ENCODE measurements at places on chromosomes 2 and 18. TPM values are rescaled to one million over a fixed set of nuclear protein-coding genes. Genes with fewer than 3 reads are reported as not detected.

The NYAP2 gene
- not detected for polyA plus RNA-seq

- DNase-seq, result no peak
Measured at GRCh38 chr2:226673314-226673723, 126.3 kb downstream of the IRS1 start.

- no peak for DNase-seq
Measured at GRCh38 chr2:223760838-223761502, 76.4 kb downstream of the AP1S3 start.

GRCh38 chr2:224039770-224040440 is 819 bp upstream of the SERPINE2 start:
- no peak for DNase-seq

DNA sequence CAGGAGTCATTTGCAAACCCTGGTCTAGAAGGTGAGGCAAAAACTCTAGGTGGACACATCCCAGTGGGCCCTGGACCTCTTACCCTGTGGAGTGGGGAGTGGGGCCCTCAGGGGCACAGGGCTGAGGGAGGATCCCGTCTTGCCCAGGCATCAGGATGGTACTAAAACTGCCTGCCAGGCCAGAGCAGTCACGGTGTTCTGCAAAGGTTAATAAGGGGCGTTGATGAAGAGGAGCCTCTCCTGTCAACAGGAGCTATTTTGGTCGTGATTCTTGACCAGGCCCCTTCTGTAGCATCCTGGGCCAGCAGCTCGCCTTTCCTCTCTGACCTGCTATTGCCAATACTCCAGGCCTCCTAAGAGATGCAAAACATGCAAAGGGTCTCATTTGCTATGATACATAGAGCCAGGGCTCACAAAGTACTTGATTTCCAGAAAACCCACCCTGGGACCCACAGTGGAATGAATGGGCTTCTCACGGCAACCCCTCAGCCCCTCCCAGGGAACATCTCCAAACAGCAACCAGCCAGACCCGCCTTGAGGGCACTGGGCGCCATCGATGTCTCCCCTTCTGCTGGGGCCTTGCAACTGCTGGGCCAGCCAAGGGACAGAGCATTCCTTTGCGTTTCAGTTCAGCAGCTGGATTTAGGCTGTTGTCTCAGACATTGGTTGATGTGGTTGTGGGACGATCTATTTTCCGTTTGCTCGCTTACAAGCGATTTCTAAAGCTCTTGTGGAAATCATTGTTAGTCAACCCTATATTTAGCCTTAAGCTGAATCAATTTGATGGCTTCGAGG is 111.1 kb downstream of the PDCL3 start:
- no peak for DNase-seq

DNA sequence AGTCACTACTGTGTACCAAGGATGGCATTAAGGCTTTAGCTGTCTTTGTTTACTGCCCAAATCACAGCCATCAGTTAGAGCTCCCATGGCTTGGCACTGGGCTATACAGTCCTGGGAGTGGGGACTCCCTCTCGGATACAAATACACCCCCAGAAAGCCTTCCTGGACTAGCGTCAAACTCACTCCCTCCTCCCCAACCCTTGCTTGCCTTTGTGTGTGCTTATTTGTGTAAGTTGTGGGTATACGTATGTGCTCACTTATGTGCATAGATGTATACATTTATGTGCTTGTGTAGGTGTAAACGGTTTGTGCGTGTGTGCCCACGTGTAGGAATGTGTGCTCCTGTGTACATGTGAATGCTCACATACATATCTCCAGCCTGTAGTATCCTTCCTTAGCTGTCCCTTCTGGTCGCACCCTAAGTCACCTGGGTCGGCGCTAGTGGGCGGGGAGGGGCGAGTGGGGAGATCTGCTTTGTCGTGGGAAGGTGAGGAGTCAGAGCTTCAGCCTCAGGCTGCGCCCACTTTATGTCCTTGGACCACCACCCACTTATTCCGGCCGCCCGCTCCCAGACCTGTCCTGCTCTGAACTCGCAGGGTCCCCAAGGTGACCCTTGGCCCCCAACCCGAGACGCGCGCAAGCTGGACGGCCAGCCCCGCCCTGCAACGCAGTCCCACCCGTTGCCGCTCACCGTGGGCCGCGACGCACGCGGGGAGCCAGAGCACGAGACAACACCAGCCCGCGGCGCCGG is 461 bp downstream of the PRADC1 start:
- DNase-seq, result no peak

The TFCP2L1 gene
- polyA plus RNA-seq, result 0.06 TPM

DNA sequence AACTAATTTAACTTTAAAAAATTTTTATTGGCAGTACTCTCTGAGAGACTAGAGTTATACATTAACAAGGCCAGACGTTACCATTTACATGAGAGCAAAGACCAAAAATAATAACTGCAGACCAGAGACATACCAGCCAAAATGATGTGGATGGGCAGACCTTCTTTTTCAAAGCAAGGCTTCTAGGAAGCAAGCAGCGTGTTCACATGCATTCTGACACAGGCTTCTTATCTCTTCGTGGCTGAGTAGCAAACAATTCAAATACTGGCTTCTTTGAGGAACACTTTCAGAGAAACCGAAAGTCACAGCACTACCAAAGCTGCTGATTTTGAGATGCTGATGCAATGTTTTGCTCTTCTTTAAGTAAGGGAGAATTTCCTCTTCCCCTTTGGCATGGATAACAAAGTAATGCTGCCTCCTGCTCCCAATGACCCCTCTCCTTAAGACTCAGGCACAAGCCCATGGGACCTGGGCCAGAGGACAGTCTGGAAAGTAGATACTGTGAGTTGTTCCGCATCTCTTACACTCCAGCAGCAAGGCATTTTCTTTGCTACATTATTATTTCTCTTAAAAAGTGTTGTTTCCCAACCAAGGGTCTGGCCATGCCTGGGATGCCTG is 181.9 kb downstream of the MREG start:
- no peak for DNase-seq

The TUBA3E gene
- 0.31 TPM for polyA plus RNA-seq

The GNLY gene
- 4.8 TPM for polyA plus RNA-seq

- DNase-seq, result no peak
Measured at GRCh38 chr2:72024451-72025175, 123.0 kb downstream of the CYP26B1 start.

The ASXL3 gene
- polyA plus RNA-seq, result 0.36 TPM

The SCN1A gene
- polyA plus RNA-seq, result 0.11 TPM

The FN1 gene
- polyA plus RNA-seq, result 545 TPM

- peak; percentile 14 for DNase-seq
Measured at GRCh38 chr18:75110846-75111415, 98.0 kb downstream of the PTGR3 start.
